ENCODE measurements at places on chromosomes 7 and 10.

DNA sequence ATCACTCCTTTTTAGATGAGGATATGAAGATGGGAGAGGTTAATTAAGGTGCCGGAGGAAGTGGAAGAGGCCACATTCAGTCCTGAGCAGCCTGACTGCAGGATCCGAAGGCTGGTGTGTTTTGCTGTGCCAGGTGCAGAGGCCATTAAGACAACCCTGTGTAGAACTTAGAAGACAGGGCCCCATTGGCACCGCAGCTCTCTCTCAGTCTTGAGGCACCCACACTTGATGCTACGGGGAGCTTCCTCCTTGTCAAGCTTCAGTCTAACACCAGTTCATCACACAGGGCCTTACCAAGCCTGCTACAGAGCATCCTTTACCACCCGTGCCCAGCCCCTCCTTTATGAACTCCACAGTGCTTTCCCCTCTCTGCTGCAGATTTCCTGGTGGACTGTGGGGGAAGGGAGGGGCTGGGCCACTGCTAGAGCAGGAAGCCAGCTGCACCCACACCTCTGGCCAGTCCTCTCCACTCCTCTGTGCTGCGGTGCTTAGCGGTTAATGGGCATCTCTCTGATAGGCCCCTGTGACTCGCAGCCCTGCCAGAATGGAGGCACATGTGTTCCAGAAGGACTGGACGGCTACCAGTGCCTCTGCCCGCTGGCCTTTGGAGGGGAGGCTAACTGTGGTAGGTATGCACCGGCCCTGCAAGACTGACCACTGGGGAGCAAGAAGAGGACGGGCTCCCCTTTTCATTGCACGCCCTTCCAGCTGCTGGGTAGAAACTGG, 45.5 kb downstream of the VWA2 start:
- DNase-seq: no peak

DNA sequence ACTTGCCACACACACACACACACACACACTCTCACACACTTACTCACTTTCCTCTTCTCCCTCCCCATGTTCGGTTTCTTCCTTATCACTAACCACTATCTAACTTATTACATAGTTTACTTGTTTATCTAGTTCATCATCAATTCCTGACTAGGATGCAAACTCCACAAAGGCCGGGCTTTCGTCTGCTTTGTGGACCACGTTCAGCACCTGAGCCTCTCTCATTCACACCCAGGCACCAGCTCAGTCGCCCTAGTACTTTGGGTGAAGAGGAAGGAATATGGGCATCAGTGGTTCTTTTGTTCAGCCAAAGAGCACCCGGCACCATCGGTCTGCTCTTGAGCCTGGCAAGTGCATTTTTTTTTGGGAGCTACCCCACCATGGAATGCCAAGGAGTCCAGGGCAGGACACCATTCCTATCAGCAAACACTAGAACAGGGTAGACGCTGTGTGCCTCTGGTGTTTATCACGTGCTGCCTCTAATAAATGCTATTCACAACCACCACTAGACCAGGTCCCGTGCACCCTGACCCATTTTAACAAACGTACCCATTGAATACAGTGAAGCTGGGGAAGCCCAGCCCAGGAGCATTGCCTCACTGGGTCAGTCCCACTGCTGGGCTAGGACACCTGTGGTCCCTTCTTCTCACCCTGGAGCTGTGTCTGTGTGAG, 2.2 kb downstream of the C10orf67 start:
- no peak for DNase-seq

GRCh38 chr7:87146740-87147386, 5.4 kb upstream of the DMTF1 start:
- no peak for DNase-seq

GRCh38 chr10:126921162-126921561, 15.9 kb downstream of the DOCK1 start:
- no peak for DNase-seq

GRCh38 chr10:1151076-1152033, 95.2 kb downstream of the WDR37 start:
- peak; percentile 44 for DNase-seq
